ENCODE measurements at places on chromosomes 2 and 18.

DNA sequence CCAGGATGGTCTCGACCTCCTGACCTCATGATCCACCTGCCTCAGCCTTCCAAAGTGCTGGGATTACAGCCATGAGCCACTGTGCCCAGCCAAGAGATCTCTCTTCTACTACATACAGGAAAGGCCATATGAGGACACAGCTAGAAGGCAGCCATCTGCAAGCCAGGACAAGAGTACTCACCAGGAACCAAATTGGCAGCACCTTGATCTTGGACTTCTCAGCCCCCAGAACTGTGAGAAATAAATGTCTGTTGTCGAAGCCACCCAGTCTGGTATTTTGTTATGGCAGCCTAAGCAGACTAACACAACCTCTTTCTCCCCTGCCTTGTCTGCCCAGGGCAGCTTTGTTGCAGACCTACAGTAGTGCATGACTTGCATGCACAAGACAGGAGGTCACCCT is 211.3 kb upstream of the HAAO start:
- no peaks in the 10 kb centered on the region for H3K36me3 ChIP-seq
- H3K4me1 ChIP-seq: no peaks in the 10 kb centered on the region
- no peaks in the 10 kb centered on the region for H3K27me3 ChIP-seq
- H3K27ac ChIP-seq: no peak overlapping the region

- H3K4me1 ChIP-seq: no peaks in the 10 kb centered on the region
- no peak overlapping the region for H3K27ac ChIP-seq
- no peak overlapping the region for H3K4me3 ChIP-seq
- peaks cover 8% of the 10 kb centered on the region for H3K36me3 ChIP-seq
- H3K27me3 ChIP-seq: no peaks in the 10 kb centered on the region
Measured at GRCh38 chr2:43414586-43415135, 181.2 kb downstream of the THADA start.

DNA sequence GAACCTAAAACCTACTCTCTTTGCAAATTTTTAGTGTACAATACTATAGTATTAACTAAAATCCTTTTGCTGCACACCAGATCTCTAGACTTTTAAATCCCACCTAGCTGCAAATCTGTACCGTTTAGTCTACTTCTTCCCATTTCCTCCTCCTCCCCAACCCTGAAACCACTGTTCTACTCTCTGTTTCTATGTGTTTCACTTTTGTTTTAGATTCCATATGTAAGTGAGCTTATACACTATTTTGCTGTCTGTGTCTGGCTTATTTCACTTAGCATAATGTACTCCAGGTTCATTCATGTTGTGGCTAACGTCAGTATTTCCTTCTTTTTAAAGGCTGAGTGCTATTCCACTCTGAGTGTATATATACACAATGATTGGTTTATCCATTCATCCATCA is 18.4 kb upstream of the DSC2 start:
- no peak for DNase-seq
- H3K27me3 ChIP-seq: no peaks in the 10 kb centered on the region
- H3K27ac ChIP-seq: no peak overlapping the region
- H3K4me1 ChIP-seq: no peaks in the 10 kb centered on the region

GRCh38 chr2:109408043-109408335 is 205.8 kb downstream of the SEPTIN10 start:
- H3K4me3 ChIP-seq: no peak overlapping the region
- no peaks in the 10 kb centered on the region for H3K27me3 ChIP-seq
- H3K4me1 ChIP-seq: peaks cover 2% of the 10 kb centered on the region
- no peak for DNase-seq
- H3K36me3 ChIP-seq: no peaks in the 10 kb centered on the region

DNA sequence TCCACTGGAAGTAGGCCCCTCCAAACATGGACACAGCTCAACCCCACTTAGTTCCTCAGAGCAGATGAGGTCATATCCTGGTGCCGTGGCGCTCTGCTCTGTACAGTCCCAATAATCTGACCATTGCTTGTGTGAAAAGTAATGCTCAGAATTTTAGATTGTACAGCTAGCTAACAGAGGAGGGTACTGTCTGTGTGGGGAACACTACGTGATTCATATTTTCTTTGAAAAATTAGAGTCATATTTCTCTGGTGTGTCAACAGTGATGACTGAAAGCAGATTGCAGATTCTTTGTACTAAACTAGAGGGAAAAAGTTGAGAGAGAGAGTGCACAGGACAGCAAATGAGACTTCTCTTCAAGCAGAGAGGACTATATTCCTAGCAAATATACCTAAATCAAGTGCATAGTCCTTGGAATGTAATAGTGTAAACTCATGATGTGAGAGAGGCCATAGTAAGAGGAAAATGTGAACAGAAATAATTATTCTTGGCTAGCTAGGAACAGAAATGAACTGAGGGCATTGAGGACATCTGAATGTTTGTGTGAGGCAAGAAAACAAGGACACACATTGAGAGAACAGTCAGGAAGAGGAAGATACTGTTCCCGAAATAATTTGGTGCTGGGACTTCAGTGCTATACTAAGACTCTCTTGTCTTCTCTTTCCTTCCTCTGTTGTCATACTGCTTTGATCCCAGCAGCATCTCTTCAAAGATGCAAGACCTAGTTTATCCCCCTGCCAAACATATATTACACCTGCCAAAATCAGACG is 157.0 kb upstream of the RND3 start:
- H3K27ac ChIP-seq: no peak overlapping the region
- no peaks in the 10 kb centered on the region for H3K27me3 ChIP-seq
- H3K36me3 ChIP-seq: no peaks in the 10 kb centered on the region
- H3K4me3 ChIP-seq: no peak overlapping the region
- H3K4me1 ChIP-seq: no peaks in the 10 kb centered on the region

DNA sequence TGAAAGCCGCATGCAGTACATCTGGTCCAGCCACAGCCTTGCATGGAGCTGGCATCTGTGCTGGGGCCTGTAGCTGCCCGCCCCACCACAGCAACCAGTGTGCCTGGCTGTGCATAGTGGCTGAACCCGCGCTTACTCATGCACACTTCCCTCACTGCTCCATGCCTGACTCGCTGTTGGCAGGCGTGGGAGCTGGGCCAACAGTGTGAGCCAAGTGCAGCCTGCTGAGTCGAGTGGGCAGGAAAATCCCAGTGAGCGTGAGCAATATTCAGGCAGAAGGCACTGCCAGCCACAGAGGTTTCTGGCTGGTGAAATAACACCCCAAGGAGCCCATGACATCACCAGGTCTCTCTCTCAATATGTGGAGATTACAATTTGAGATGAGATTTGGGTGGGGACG is 1674.1 kb upstream of the TMEFF2 start:
- H3K27me3 ChIP-seq: no peaks in the 10 kb centered on the region
- no peaks in the 10 kb centered on the region for H3K4me1 ChIP-seq
- H3K27ac ChIP-seq: no peak overlapping the region
- H3K4me3 ChIP-seq: no peak overlapping the region
- no peak for DNase-seq

DNA sequence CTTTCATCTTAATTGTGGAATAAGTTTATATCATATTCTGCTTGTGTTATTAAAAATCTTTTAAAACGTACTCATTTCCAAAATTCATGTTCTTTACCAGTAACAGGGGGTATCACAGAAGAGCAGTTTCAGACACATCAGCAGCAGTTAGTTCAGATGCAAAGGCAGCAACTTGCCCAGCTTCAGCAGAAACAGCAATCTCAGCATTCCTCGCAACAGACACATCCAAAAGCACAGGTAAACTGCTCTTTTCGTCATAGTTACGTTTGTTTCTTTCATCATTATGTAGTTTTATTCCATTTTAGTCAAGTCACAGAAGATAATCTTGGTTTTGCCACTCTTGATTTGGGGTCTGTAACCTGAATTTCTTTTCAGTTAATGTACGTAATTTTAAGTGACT is 93.5 kb upstream of the KIF5C start:
- H3K36me3 ChIP-seq: peaks cover 23% of the 10 kb centered on the region
- no peak overlapping the region for H3K27ac ChIP-seq
- H3K4me3 ChIP-seq: no peak overlapping the region
- peaks cover 2% of the 10 kb centered on the region for H3K4me1 ChIP-seq
- no peak for DNase-seq

- no peak overlapping the region for H3K4me3 ChIP-seq
- H3K27ac ChIP-seq: no peak overlapping the region
- no peak for DNase-seq
- H3K4me1 ChIP-seq: peaks cover 10% of the 10 kb centered on the region
- H3K36me3 ChIP-seq: no peaks in the 10 kb centered on the region
Measured at GRCh38 chr2:215749092-215749957, 264.0 kb downstream of the MREG start.

- no peaks in the 10 kb centered on the region for H3K27me3 ChIP-seq
- no peak overlapping the region for H3K4me3 ChIP-seq
- peaks cover 32% of the 10 kb centered on the region for H3K4me1 ChIP-seq
- H3K36me3 ChIP-seq: no peaks in the 10 kb centered on the region
Measured at GRCh38 chr18:23837591-23837990, 148.3 kb downstream of the LAMA3 start.

GRCh38 chr2:69601179-69601612 is 42.3 kb downstream of the AAK1 start:
- DNase-seq: no peak
- no peaks in the 10 kb centered on the region for H3K27me3 ChIP-seq
- H3K27ac ChIP-seq: peak overlapping the region; percentile 29
- no peak overlapping the region for H3K4me3 ChIP-seq
- peaks cover 41% of the 10 kb centered on the region for H3K36me3 ChIP-seq

GRCh38 chr2:133635131-133635530 is 66.9 kb upstream of the NCKAP5 start:
- no peaks in the 10 kb centered on the region for H3K36me3 ChIP-seq
- no peaks in the 10 kb centered on the region for H3K4me1 ChIP-seq
- no peak overlapping the region for H3K27ac ChIP-seq
- H3K27me3 ChIP-seq: no peaks in the 10 kb centered on the region

- H3K27me3 ChIP-seq: peaks cover 10% of the 10 kb centered on the region
- H3K36me3 ChIP-seq: peaks cover 5% of the 10 kb centered on the region
- no peak for DNase-seq
- H3K4me3 ChIP-seq: no peak overlapping the region
- no peak overlapping the region for H3K27ac ChIP-seq
- peaks cover 9% of the 10 kb centered on the region for H3K4me1 ChIP-seq
Measured at GRCh38 chr2:144621266-144621665, 101.3 kb upstream of the ZEB2 start.

DNA sequence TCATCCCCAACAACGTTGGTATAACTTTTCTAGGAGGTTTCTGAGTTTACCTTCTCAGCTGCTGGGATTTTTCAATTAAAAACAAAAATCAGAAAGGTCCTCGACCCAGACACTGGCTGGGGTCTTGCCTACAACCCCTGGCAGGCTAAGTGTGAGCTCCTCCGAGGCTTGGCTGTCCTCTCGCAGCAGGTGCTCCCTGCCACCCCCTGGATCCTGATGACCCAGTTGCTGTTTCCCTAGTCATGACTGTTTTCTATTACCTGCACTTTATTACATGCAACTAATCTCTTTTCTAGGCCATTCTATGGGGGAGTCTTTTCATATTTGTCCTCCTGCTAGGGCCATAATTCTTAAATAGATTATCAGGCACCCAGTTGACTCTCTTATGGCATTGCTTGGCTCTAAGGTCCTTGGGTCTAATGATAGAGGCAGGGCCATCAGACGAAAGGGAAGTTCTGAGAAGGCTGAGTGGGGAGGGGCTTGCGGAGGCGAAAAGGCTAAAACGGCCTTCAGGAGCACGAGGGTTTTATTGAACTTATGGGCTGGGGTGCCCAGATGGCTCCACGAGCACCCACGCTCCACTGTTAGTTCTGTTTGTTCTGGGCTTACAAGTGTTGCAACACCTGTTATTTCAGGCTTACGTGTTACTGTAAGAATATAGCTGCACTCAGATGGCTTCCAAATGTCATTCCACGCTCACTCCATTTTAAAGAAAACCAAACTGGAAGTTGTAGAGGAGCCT is 166.0 kb downstream of the NCK2 start:
- no peak overlapping the region for H3K4me3 ChIP-seq
- peaks cover 12% of the 10 kb centered on the region for H3K36me3 ChIP-seq
- H3K4me1 ChIP-seq: peaks cover 7% of the 10 kb centered on the region
- H3K27ac ChIP-seq: no peak overlapping the region
- H3K27me3 ChIP-seq: no peaks in the 10 kb centered on the region

DNA sequence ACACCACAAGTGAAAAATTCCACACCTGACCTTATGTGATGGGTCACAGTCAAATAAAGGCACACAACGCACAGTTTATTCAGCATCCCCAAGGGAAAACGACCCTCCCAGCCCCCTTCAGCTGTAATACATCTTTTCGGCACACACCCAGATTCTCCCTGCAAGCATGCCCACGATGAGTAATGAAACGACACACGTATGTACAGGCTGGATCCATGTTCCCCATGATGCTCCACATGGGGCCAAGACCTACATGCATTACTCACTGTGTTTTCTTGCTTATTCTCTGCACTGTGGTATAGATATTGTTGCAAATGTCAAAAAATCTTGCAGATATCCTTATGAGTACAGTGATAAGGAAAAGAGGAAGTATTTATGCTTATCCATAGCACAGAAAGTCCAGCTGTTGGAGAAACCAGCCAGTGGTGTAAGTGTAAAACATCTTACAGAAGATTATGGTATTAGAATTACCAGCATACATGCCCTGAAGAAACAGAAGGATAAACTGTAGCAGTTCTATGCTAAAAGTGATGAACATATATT is 32.5 kb upstream of the SGPP2 start:
- H3K27me3 ChIP-seq: no peaks in the 10 kb centered on the region
- no peak overlapping the region for H3K27ac ChIP-seq
- no peak for DNase-seq
- H3K36me3 ChIP-seq: no peaks in the 10 kb centered on the region

GRCh38 chr2:240462073-240462706 is 26.7 kb downstream of the GPC1 start:
- H3K4me3 ChIP-seq: no peak overlapping the region
- peaks cover 1% of the 10 kb centered on the region for H3K27me3 ChIP-seq
- DNase-seq: no peak
- no peaks in the 10 kb centered on the region for H3K36me3 ChIP-seq
- H3K4me1 ChIP-seq: no peaks in the 10 kb centered on the region

DNA sequence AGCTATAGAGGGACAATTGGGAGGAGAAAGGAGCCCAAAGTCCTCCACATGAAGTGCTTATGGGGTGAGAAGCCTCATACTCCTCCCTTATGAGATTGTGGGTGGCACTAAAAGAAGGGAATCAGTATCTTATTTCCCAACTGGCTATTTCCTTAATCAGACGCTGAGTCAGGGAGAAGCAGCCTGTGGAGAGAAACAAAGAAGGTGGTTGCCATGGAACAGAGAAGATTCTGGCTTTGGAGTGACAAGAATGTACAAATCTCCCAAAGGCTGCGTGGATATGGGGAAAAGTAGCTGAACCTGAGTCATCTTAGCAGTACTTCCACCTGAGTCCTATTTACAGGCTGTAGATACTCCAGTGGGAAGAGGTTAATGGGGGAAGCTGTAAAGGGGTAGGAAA is 115.8 kb upstream of the CWC22 start:
- H3K4me1 ChIP-seq: peaks cover 4% of the 10 kb centered on the region
- no peak for DNase-seq
- peaks cover 11% of the 10 kb centered on the region for H3K27me3 ChIP-seq

GRCh38 chr2:163734401-163734800 is 1.4 kb downstream of the FIGN start:
- H3K27me3 ChIP-seq: peaks cover 26% of the 10 kb centered on the region
- H3K27ac ChIP-seq: no peak overlapping the region
- no peaks in the 10 kb centered on the region for H3K4me1 ChIP-seq
- H3K4me3 ChIP-seq: no peak overlapping the region
